ENCODE measurements at places on chromosomes 7 and 10.

GRCh38 chr10:123858077-123858681, 33.4 kb downstream of the CPXM2 start:
- no peak for DNase-seq

GRCh38 chr10:98276311-98276710, 8.3 kb upstream of the LOXL4 start:
- no peak for DNase-seq

GRCh38 chr7:107167483-107168232, 1.1 kb upstream of the HBP1 start:
- DNase-seq = peak; percentile 74

DNA sequence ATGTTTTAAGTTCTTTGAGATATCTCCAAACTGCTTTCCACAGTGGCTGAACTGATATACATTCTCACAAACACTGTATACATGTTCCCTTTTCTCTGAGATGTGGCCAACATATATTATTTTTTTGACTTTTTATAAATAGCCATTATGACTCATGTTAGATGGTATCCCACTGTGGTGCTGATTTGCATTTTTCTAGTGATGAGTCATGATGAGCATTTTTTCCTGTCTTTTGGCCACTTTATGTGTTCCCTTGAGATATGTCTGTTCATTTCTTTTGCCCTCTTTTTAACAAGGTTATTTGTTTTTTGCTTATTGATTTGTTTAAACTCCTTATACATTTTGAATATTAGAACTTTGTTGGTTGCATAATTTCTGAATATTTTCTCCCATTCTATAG, 1055.1 kb downstream of the NXPH1 start:
- DNase-seq = no peak

DNA sequence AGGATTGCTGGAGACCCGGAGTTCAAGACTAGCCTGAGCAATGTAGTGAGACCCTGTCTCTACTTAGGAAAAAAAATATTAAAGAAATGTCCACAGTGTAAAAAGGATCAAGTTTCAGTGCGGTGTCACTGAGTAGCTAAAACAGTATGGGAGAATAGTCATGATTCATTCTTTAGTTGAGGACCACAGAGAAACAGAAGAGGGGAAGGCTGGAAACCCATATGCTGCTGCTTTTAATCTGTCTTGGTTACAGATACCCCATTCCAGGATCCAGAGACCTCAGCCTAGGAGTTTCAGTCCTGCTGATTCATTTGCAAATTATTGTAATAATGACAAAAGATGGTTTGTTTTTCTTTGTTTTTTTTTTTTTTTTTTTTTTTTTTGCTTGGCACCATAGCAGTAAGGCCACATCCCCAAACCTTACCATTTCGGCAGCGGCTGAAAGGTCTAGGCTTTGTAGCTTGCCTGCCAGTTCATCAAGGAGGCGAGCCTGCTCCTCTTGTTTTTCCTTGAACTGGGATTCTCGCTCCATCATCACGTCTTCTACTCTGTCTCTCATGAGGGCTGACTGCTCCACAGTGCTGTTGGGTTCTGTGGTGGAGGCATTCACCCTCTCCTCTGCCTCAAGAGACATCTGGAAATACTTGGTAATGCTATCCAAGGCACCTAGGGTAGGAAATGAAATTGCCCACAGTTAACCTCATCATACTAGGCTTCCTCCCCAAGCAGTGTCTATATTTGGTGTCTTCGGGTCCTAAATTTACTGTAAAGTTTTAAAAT, 44.2 kb downstream of the DLD start:
- DNase-seq = no peak

GRCh38 chr7:127366680-127367079, 25.8 kb downstream of the ZNF800 start:
- no peak for DNase-seq

GRCh38 chr7:142581341-142581740, 167.9 kb upstream of the PRSS1 start:
- DNase-seq = no peak

DNA sequence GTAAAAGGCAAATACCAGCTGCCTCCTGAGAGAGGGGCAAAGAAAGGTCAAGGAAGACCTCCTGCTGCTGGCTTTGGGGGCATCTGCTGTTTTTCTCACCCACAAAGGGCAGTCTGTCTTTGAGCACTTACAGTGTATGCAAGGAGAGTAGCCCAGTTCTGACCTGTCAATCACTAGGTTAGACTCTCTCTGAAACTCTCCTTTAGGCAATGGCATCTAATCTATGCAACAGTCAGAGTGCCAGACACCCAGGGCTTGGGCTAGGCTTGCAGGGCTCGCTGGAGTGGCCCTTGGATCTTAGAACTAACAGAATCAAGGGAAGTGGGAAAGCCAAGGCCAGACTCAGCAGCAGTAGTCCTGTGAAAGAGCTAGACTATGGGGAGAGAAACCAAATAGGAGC, 522.9 kb downstream of the NRG3 start:
- DNase-seq = no peak

GRCh38 chr7:1993031-1993695, 239.6 kb downstream of the MAD1L1 start:
- no peak for DNase-seq
